ENCODE measurements at places on chromosomes 1 and 21.

- no peak for DNase-seq
Measured at GRCh38 chr1:199404976-199405375, 622.5 kb upstream of the NR5A2 start.

GRCh38 chr1:207172885-207173284 is 68.9 kb downstream of the C4BPA start:
- no peak for DNase-seq

DNA sequence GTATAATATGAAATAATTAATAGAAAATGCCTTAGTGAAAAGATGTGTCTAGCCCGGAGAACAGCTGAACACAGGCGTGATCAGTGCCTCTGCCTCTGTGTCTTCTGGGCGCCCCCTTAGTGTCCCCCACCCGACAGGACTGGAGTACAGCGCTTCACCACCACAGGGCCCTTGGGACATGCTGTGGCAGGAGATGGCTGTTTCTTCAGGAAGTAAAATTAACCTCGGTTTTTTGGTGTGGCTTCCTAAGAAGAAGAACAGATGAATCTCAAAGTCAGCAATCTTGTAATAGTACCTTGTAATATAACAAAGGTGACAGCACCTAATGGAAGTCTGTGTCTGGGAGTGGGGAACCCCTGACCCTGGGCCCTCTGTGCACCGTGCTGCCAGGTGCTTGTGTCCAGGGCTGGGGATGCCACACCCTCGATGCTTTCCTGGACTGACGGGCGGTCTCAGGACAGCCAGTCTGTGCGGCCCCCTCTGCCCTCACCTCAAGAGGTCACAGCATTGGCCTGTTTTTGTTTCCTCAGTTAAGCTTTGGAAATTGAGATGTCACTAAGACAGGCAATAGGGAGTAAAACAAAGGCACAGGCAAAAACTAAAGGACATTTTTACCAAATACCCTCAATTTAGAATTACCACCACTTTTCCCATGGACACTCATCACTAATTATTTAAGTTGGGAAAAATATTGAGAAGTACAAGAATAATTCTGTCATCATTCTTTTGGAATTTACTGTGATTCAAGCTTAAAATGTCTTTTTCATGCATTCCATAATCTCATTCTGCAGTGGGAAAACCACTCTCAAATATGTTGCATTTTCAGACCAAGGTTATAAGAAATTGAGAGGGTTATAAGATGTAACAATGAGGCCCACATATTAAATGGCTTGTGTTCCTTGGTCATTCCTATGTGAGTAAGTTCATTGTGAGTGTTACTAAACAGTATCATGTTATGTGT is 79.3 kb downstream of the ADARB1 start:
- DNase-seq: no peak

GRCh38 chr1:222926566-222926965 is 111.7 kb downstream of the DISP1 start:
- DNase-seq: no peak

DNA sequence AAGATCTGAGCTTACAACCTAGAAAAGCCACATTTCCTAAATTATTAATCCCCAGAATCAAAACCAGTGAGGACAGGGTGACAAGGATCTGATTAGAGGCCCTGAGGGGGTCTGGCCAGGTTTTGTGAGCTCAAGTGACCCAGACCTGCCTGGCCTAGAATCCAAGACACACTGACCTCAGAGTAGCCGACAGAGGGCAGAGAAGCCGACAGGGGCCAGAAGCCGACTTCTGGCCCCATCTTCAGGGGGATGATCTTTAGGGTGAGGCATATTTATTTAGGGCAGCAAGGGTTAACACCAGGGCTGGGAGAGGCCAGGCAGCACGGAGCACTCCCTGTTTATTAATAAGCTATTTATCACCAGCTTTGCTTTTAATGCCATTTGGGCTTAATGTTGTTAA is 45.3 kb downstream of the CASZ1 start:
- no peak for DNase-seq

DNA sequence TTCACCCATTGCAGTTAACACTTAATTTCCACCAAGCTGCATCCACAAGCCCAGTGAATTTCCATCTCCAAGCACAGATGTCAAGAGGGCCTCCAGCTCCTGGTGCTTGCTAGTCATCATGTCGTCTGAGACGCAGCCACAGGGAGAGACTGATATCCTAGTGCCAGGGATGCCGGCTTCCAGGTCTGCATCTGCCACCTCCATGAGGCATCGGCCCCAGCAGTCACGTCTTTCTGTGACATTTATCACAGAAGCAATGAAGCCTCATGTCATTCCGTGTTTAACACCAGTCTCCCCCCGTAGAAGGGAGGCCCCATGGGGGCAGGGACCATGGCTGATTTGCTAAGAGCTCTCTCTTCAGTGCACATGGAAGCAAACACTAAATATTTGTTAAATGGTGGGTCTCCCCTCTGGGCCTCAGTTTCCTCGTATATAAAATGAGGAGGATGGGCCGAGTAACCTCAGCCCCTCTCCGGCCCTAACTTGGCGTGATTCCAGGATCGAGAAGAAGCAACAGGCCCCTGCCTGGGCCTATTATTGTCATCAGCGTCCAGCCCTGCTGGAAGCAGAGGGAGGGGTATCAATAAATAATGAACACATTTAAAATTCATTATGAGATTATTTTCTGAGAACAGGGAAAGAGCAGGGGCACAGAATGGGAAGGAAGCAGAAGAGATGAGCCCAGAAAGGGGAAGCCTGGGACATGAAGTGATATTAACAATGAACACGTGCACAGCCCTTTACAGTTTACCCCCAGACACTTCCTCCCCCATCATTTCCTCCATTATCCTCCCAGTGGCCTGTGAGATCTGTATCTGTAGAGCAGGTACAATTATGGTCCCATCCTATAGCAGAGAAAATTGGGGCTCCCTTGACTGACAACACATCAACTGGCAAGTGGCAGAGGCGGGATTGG is 837 bp upstream of the C1QB start:
- no peak for DNase-seq

DNA sequence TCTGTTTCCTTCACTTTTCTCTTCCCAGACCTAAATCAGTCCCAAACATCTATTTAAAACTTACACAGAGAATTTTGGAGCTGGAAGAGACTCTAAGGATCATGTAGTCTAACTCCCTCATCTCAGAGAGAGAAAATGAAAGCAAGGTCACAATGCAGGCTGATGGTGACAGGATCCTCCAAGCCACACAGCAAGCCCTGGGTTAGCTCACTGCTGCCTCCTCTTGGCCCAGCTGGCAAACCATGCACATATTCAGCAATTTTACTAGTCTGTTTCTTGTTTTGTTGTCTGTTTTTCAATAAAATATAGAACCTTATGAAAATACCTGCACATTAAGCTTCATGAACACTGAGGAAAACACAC is 27.7 kb upstream of the LY9 start:
- peak; percentile 42 for DNase-seq

GRCh38 chr1:67190942-67191341 is 24.7 kb downstream of the IL23R start:
- DNase-seq: no peak

GRCh38 chr1:92476071-92476631 is 10.6 kb downstream of the GFI1 start:
- peak; percentile 27 for DNase-seq

DNA sequence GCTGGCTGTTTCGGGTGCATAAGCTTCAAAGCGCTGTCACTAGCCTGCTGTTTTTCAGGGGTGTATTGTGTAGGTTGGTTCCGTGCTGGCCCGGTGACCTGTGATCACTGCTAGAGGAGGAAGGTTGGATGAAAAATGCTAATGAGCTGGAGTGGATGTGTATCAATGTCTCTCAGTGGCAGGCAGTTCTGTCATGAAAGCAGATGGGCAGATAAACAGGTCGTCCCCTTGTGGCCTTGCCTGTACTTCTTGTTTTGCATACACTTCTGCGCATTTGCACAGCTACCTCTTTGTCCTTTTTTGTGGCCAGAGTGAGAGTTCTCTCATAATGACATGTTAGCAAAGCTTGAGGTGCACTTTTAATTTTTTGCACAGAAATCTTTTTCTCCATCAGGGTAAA is 2.9 kb downstream of the SELENON start:
- no peak for DNase-seq

DNA sequence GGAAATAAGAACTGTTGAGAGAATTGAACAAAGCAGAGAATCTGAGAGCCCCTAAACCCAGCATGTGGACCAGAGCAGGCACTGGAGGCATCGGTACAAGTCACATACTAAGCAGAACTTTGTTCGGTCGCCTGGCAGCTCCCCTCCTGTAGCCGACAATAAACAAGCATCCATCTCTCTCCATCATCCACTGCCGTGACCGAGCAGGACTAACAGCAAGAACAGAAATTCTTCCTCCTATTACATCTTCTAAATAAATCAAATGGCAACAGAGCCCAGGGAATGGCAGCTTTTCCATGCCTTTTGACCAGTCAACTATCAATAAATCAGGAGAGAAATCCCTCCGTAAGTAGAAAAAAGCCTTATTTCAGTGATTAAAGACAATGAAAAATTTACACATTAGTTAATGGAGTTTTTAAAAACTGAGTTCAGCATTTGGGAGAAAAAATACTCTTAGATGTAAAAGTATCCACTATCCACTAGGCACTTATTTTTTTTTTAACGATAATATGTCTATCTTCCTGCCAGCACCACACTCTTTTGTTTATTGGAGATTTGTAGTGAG is 36.5 kb downstream of the PTPN14 start:
- no peak for DNase-seq

DNA sequence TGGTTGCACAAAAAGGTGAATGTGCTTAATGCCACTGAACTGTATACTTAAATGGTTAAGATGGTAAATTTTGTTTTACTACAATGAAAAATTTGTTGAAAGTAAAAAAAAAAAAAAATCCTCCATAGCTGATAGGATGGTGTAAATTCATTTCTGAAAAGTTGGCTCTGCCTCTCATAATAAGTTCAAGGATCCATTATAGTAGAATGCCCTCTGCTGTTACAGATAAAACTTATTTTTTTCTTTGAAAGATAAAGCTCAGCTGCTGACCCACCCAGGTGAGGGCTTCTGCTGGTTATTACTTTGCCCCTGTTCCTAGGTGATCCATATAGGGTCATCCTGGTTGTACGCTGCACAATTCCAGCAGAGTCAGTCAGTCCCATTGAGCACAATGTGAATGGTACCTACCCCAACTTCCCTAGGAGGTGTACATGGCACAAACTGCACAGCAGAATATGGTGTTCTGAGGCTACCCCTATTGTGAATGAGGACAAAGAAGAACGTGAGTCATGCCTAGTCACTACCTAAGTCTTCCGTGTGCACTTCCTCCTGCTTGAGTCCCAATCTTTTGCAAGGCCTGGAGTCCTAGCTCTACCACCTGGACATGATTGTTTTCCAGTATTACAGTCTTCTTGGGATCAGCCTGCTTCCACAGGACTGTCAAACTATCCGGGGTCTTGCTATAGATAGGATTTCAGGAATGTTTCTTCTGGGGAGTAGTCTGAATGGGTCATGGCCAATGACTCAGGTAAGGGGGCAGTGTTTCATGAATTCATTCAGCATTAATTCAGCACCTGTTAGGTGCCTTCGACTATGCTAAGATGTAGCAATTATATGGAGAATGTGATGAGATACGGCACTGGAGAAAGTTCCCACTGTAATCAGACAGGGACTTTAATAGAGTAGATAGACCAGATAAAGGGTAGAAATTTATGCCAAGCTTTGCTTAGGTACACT is 20.8 kb upstream of the CD5L start:
- DNase-seq: no peak

GRCh38 chr1:162279136-162279498 is 97.5 kb downstream of the SPATA46 start:
- no peak for DNase-seq

- DNase-seq: no peak
Measured at GRCh38 chr1:32216566-32216965, 5.6 kb downstream of the TMEM234 start.

DNA sequence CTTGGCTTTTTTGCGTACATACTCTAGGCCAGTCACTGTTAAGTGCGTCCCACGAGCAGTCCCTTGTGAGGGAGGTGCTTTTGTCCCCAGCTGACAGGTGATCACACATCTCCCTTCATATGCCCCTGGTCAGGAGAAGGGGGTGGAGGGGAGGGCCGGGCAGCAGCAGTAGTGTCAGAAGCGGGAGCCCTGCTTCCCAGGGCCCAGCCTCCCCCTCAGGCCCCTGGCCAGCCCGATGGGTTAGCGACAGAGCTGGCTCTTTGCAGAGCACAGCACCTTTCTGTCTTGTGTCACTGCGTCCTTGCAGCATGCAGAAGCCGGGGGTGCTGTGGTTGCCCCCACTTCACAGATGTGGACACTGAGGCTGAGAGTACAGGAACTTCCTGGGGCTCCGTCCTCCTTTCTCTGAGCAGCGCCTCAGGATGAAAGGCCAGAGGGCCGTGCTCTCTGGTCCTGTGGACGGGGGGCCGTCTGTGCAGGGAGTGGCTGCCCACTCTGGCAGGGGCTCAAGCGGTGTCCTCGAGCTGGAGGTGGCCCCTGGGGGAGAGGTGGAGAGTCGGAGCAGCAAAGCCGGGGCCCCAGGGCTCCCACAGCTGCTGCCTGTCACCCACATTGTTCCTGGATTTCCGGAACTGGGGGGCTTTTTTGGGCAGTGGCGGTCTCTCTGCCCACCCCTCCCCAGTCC is 5.9 kb downstream of the TMEM201 start:
- no peak for DNase-seq

- DNase-seq: no peak
Measured at GRCh38 chr1:201774224-201774982, 54.6 kb upstream of the IPO9 start.

DNA sequence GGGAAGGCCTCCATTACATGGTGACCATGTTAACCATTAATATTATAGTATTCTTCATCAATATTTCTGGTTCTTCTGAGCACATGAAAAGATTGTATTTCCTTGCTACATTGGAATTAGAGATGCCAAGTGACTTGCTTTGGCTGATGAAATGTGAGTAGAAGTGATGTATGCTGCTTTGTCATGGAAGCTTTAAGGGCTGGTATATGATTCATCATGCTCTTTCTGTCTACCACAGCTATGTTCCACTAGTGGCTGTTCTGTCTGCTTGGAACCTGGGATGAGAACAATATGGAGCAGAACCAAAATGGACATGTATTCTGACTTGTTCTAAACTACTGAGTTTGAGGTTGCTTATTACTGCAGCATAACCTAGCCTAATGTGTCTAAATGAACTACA is 163.3 kb downstream of the TM2D1 start:
- no peak for DNase-seq

DNA sequence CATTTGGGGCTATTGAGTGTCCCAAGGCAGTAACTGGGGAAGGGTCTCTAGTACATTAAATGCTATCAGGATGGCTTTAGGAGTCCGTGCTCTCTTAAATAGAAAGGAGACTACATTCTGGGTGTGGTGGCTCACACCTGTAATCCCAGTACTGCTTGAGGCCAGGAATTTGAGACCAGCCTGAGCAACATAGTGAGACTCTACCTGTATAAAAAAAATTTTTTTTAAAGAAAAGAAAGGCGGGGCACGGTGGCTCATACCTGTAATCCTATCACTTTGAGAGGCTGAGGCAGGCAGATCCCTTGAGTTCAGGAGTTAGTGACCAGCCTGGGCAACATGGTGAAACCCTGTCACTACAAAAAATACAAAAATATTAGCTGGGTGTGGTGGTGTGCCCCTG is 21.5 kb downstream of the OSBPL9 start:
- no peak for DNase-seq

All from GM12892 (cell line).